Neural crest cell (in vitro differentiated cells): ENCODE measurements at places on chromosomes 13 and 19.

DNA sequence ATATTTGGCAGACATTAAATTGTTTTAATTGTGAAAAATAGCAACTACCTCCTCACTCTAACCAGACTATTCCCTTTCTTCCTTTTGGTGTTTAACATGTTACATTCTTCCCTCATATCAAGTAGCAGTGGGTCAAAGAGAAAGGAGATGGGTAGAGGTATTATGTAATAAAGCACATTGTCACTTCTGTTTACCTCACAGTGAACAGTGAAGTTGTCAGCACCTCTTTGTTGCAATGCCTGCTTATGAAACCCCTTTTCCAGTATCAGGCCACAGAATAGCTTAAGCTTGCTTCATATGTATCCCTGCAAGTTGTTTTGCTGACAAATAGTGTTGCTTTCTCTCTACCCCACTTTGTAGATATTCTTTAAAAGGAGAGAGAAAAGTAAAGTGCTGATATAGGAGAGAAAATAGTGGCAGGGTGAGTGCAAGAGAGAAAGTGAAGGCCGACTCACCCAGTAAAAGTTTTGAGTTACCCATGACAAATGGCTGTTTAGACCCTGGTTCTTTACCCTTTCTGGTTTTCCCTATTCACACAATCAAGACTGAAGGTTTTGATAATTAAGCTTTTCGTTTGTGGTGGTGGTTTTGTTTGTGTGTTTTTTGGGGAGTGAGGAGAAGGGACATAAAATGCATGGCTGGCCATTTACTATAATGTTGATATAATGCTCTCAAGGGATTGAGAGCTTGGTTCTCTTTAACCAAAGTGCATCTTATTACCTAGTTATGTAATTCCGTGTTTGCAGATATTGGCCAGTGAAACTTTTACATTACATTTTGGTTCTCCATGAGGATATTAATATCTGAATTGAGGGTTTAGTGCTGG lies 3.7 kb downstream of the ITM2B start:
- no peak for DNase-seq

- DNase-seq = no peak
These were observed 105.3 kb downstream of the STARD13 start for GRCh38 chr13:33180122-33180804.

DNA sequence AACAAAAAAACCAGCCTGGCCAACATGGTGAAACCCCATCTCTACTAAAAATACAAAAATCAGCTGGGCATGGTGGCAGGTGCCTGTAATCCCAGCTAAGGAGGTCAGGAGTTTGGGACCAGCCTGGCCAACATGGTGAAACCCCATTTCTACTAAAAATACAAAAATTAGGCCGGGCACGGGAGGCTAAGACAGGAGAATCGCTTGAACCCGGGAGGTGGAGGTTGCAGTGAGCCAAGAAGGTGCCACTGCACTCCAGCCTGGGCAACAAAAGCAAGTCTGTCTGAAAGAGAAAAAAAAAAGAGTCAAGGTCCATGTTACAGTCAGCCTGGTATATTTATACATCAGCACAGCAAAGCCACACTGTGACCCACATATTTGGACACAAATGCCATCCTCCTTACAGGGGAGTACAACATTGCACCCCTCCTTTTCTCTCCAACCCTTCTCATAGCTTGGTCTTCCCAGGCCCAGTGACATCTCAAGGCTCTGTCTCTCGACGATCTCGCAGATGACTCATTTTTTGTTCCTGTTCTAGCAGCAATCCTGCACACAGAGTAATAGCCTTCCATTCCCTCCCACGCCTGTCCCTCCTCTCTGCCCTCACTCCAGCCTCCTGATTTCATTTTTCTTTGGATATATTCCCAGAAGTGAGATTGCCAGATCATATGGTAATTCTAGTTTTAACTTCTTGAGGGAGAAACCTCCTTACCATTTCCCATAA lies 21.0 kb upstream of the DPP9 start:
- DNase-seq = no peak

GRCh38 chr13:98947925-98948324 lies 29.9 kb downstream of the DOCK9 start:
- DNase-seq = no peak

DNA sequence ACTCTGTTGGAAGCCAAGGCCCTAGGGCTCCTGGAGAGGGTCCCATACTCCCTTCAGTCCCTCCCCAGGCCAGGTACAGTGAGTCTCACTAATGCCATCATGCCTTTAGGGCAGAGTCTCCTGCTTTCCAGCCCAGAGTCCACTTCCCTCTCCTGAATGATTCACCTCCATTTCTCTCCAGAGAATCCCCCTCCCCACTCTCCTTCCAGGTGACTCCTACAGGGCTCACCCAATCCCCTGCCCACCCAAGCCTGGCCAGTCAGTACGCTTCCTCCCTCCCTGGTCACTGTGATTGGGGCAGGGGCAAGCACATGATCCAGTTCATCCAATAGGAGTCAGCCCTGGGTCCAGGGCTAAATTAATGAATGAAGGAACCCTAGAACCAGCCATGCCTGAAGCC lies 35.0 kb upstream of the PNMA8B start:
- DNase-seq = no peak

GRCh38 chr13:49225223-49226042 lies 5.3 kb downstream of the MLNR start:
- no peak for DNase-seq

DNA sequence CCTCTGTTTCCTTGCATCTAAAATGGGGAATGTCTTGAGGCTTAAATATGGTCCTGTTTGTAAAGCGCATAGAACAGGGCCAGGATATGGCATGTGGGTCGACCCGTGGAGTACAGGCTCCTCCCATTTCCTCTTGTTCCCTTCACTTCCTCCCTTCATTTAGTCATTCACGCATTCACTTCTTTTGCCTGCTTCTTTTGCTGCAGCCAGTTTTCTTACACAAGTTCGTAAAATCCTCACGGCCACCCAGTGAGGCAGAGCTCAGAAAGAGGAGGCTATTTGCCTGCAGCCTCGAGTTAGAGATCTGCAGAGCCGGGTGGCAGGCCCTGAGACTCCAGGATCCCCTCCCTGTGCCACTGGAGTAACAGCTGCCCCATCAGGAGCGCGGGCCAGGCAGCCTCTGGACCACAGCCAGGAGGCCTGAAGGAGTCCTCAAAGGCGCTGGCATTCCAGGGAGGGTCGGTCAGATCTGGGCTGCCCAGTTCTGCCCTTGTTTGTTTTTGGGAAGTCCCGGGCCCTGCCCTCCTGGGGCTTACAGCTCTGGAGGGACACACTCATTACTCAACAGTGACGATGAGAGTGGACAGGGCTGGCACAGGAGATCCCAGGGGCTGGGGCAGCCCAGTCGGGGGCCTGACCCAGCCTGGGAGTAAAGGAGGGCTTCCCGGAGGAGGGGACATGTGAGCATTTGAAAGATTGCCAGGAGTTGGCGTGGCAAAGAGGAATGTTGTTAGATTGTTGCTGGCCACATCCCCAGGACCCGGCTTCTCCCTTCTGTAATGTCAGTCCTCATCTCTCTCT lies 4.6 kb downstream of the PPP5C start:
- DNase-seq = no peak

DNA sequence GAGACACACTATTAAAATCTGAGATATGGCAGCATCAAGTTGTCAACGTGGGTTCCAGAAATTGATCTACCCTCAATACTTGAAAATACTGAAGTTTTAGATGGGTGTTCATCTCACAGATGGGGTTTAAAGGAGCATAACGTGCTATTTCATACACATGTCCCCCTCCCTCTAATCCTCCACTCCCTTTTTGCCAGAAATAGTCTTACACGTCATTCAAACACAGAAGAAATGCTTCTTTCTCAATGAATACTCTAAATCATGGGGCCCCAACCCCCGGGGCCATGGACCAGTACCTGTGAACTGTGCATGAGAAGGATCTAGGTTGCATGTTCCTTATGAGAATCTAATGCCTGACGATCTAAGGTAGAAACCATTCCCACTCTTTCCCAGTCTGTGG lies 19.6 kb downstream of the KLF12 start:
- no peak for DNase-seq

DNA sequence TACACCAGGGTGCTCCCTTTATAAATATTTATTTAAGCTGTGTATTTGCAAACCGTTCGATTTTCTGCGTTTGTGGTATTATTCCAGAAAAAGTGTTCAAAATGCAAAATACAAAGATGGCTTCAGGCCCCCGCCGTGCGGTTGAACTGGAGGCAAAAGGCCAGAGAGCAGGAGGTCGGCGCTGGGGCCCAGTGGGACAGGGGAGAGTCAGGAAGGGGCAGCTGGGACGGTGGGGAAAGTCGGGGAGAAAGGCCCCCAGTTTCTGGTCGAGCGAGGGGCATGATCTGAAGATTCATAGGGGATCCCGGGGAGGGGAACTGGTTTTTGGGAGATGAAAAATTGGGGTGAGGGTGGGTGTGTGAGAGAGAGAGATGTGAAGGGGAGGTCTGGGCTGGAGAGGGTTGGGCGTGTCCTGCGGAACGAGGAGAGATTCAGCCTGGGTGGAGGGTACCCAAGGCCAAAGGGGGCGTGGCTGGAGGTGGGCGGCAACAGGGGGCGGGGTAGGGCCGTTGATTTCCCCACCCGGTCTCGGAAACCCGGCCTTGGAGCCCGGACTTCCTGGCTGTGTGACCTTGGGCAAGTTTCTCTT lies 678 bp downstream of the ISOC2 start:
- DNase-seq = peak; percentile 55

- DNase-seq = no peak
These were observed 250.9 kb upstream of the IPO5 start for GRCh38 chr13:97702614-97703013.

DNA sequence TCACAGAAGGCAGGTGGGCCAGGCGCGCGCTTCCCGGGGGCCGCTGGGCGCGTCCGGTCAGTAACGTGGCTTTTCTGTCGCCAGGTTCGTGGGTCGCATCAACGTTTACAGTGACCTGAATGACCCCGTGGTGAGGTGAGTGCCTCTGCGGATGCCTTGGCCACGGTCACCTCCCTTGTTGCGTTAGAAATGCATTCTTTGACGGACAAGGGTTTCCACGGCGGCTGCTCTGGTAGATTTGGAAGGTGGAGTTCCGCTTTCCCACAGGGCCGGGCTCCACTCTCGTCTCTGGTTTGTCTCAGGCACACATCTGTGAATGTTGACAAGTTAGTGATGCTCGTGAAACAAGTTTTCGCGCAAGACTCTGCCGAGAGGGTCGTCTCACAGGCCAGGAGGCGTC lies 130.0 kb downstream of the ATP11A start:
- no peak for DNase-seq

- DNase-seq = no peak
These were observed 118.2 kb upstream of the ARGLU1 start for GRCh38 chr13:106686163-106686562.

DNA sequence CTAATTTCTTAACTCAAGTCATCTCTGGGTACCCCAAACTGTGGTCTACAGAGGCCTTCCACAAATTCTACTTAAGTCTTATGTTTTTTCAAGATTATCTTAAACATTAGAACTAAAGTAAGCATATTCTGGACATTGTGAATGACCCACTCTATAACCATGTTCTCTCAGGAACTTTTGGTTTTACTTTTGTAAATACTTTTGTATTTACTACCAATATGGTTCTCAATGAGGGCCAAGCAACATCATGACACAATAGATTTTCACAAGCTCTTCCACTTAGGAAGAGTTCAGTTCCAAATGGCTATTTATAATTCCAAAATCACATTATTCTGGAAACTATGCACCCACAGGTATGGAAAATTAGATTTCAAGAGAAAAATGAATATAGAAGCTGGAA lies 10.8 kb downstream of the DIAPH3 start:
- no peak for DNase-seq

- DNase-seq = no peak
These were observed 282.9 kb downstream of the TSHZ3 start for GRCh38 chr19:31066385-31066784.

DNA sequence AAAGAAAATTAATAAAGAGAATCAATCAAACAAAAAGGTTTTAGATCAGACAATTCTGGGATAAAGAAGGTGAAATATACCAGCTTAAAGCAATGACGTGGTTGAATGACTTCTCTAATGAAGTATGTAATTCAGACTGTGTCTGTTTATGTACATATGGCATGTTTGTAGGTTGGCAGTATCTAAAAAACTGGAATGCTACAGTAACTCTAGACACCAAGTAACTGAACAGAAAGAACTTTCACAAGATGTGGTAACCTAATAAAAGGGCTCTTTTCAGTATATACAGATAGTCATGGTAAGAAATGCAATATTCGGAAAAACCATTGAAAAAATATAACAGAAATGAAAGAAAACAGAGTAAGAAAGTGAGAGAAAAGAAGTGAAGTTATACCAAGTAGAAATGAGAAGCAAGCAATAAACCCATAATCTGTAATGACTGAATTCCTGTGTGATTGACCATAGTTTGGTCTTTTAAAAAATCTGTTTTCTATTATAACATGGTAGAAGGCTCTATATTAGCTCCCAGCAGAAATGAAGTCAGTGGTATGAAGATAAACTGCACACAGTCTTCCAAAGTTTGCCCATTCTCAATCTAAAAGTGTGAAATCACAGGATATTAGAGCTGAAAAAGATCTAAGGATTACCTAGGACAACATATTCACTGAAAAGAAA lies 31.4 kb downstream of the ELF1 start:
- DNase-seq = no peak

GRCh38 chr19:23804676-23805075 lies 46.0 kb upstream of the ZNF681 start:
- DNase-seq = no peak

GRCh38 chr13:22092791-22093560 lies 422.1 kb downstream of the FGF9 start:
- no peak for DNase-seq

- no peak for DNase-seq
These were observed 30.7 kb downstream of the NFIX start for GRCh38 chr19:13025819-13026456.

- DNase-seq = no peak
These were observed 18.2 kb upstream of the COMP start for GRCh38 chr19:18809149-18809868.

- DNase-seq = no peak
These were observed 292.9 kb downstream of the DNAJC15 start for GRCh38 chr13:43316281-43316680.

- DNase-seq = no peak
These were observed 12.8 kb downstream of the PDE4A start for GRCh38 chr19:10433131-10433536.

- DNase-seq = no peak
These were observed 533 bp upstream of the DCAF15 start for GRCh38 chr19:13951799-13952153.

- DNase-seq = no peak
These were observed 11.5 kb upstream of the SPART start for GRCh38 chr13:36357692-36358091.

- DNase-seq = no peak
These were observed 18.3 kb downstream of the NWD1 start for GRCh38 chr19:16737911-16738310.

GRCh38 chr19:14495672-14496028 lies 277 bp downstream of the GIPC1 start:
- no peak for DNase-seq

- no peak for DNase-seq
These were observed 13.2 kb downstream of the GADD45B start for GRCh38 chr19:2488942-2489731.

DNA sequence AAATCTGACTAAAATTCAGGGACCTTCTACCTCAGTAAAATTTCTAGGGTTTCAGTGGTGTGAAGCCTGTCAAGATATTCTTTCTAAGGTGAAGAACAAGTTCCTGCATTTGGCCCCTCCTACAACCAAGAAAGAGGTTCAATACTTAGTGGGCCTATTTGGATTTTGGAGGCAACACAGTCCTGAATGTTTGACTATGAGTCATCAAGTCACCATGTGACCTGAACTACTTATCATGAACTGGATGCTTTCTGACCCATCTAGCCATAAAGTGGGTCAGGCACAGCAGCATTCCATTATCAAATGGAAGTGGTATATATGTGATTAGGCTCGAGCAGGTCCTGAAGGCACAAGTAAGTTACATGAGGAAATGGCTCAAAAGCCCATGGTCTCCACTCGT lies 163.0 kb upstream of the IRS2 start:
- no peak for DNase-seq
